Activated naive CD4-positive, alpha-beta T cell (primary cell): ENCODE measurements at places on chromosomes 6 and 20.

DNA sequence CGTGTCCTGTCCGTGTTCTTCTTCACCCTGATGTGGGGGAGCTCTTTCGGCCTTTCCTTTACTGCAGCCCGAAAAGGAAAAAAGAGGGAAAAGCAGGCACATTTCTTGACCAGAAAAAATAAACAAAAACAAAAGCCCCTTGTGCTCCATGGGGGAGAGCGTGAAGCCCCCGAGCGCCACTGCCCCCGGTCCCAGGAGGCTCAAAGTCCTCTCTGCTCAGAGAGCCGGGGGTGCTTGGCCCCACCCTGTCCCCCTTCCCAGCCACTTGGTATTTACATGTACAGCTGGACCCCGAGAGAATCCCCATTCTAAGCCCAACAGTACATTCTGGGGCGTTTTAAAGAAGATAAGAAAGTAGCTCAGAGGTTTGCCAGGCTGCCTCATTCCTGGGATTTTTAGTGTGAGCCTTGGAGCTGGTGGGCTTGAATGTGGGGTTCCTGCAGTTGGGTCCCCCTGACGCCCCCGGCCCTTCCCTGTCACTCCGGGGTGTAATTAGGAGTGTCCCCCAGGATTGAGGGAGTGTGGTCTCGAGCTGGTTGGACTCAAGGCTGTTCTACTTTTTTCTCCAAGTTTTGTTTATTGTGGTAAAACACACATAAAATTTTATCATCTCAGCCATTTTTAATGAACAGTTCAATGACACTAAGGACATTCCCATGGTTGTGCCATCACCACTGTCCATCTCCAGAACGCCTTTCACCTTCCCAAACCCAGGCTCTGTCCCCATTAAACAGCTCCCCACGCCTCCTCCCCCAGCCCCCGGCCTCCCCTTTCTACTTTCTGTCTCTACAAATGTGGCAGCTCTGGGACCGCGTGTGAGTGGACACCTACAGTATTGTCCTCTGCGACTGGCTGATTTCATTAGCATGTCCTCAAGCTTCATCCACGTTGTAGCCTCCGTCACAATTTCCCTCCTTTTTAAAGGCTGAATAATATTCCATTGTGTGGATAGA lies 55.7 kb upstream of the BHLHE23 start:
- no peak for DNase-seq

- no peak for DNase-seq
These were observed 102.7 kb downstream of the TRDN start for GRCh38 chr6:123533862-123534648.

- DNase-seq, result no peak
These were observed 9.7 kb downstream of the ANKRD60 start for GRCh38 chr20:58218665-58219341.

- DNase-seq, result no peak
These were observed 14.2 kb upstream of the FOXC1 start for GRCh38 chr6:1595271-1596087.

GRCh38 chr6:53795702-53796450 lies 1.1 kb downstream of the LRRC1 start:
- DNase-seq, result peak; percentile 2

GRCh38 chr6:106875782-106876321 lies 98.7 kb downstream of the CD24 start:
- DNase-seq, result no peak

GRCh38 chr20:38805502-38805957 lies at the start of gene PPP1R16B:
Gene PPP1R16B (plus strand): TSS chr20:38805697. CDS start chr20:38835926, 30,229 bp downstream.
- DNase-seq, result peak; percentile 19

DNA sequence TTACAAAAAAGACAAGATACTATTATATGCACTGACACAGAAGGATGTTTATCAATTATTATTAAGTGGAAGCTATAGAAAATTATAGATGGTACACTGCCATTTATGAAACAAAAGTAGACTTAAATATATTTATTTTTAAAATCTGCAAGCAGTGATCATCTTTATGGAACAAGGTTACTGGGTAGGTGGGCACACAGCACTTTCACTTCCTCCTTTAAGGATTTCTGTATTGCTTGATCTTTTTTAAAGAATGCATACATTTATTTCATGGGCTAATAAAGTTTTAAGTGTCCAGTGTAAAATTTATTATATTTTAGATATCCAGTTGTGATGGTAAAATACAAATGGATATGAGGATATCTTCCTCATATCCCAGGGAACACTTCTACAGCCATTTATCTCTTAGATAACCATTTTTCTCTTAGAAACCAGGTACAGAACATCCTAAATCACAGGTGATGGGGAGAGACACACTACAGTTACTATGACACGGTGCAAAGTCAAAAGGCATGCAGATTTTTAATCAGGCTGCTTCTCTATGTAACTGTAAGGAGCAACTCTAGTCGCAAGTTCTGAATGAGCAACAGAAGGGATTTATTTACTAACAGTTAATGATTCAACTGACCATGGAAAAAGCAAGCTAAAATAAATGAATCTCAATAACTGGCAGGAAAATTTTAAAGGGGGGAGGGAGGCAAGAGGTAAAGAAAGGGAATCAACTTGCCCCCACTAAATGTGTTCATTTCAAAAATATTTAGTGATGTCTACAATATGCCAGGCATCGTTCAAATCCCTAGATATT lies 2.2 kb downstream of the FBXL4 start:
- no peak for DNase-seq

- DNase-seq, result no peak
These were observed 298.9 kb upstream of the BMP2 start for GRCh38 chr20:6468423-6469116.

GRCh38 chr20:2010533-2010932 lies 16.7 kb upstream of the PDYN start:
- no peak for DNase-seq

DNA sequence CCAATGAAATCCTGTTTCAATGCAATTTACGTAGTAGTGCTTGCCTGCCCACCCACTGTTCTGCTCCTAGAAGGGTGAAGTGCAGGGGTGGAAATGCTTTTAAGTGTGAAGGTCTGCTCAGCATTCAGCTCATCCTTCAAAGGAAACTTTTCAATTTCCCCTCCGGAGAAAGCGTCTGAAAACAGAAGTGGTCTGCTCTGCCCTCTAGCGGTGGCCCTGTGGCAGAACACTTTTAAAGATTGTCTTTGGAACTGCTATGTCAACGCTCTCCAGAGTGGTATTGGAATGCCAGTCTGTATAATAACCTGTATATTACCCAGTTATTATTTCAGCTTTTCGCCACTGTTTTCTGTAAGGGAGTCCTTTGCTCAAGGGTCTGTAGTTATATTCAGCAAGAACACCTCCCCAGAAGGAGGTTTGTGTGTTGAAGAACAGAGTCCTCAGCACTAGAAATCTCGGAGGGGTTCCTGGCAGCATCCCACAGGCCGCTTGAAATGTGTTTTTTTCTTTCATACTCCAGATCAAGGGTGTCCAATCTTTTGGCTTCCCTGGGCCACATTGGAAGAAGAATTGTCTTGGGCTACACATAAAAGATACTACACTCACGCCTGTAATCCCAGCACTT lies 63.1 kb upstream of the KLHL31 start:
- no peak for DNase-seq

DNA sequence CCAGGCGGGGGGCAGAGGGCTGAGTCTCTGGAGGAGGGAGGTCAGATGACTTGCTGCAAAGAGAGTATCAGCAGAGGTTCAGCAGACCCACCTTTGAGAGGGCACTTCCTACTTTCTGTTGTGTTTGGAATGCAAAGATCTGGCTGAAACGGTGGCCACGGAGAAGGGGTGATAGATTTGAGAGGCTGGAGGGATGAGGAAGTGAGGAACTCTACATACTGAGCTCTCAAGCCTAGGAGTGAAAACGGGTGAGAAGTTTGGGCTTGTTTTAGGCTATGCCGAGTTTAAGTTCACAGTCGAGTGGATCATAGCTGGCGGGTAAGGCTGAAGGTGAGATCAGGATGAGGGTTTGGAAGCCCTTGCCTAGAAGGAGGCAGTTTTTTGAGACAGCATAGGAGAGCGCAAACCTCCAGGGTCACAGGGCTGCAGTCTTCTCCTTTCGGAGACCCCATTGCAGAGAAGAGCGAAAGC lies 477 bp upstream of the ITPA start:
- DNase-seq, result no peak

GRCh38 chr20:13909067-13909466 lies 81.3 kb downstream of the SEL1L2 start:
- DNase-seq, result no peak

GRCh38 chr6:2396042-2396657 lies 150.7 kb upstream of the GMDS start:
- no peak for DNase-seq

DNA sequence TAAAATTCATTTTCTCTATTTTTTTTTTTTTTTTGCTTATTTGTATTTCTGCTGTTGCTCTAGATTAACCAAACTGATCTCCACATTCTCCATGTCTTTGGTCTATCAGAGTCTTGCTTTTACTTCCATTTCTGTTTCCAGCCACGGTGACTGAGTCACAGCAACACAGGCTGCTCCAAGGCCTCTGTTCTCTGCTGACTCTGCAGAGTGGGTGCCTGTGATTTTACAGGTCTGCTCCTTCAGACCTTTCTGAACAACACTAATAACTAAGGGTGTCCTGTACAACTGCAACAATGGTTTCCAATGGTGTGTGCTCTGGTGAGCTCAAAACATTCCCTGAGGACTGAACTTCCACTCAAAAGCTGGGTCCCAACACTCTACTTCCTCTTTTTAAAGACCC lies 102.3 kb upstream of the BMP2 start:
- no peak for DNase-seq

DNA sequence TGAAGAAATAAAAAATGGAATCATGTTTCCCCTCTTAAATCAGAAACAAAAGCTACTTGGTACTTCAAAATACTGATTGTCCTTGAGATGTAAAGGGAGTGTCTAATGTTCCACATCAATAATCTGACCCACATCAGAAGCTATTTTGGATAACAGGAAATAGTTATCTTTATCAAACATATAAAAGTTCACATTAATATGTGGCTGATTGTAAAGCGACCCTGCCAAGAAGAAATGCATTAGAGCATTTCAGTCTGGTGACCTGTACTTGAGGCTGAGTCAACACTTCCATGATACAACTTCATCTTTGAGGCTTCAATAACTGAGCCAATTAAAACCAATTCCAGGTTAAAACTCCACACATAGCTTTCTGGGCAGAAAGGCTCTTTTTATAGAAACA lies 31.8 kb downstream of the SYNE1 start:
- no peak for DNase-seq

- DNase-seq, result no peak
These were observed 55.6 kb downstream of the FRK start for GRCh38 chr6:116004841-116005815.

DNA sequence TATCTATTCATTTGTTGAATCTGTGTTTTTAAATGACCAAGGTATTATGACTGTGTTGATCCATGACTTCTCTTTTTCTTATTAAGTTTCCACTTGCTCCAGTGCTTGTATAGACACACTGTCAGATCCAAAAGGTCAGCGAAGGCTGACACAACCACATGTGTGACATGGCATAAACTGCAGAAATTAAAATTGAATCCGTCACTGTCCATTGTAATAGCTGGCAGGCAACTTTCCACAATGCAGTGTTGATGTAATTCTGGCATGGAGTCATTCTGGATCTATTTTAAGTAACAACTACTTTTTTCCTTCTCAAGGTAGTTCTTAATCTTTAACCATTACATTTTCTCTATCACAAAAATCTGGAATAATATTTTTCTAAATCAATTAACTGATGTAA lies 145.3 kb downstream of the AIG1 start:
- DNase-seq, result no peak

DNA sequence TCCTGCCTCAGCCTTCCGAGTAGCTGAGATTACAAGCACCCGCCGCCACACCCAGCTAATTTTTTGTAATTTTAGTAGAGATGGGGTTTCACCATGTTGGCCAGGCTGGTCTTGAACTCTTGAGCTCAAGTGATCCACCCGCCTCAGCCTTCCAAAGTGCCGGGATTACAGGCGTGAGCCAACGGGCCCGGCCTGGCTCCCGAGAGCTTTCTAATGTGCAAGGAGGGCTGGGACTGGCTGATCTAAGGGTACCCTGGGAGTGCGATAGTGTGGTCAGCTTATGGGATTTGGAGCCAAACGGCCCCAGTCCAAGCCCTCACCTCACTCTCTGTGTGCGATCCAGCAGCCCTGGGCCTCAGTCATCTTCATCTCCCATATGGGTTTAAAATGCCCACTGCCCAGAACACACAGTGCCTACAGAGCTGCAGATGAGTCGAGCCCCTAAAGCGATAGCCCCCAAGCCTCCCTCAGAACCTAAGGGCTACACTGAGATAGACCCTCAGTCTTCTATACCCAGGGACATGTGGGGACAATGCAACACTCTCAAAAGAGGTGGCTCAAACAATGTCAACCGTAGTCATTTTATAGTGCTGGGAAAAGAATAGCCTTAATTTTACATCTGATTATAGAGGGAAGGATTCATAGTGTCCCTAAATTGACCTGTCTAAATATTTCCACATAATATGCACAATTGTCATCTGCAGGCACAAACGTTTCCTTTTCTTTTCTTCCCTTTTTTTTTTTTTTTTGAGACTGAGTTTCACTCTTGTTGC lies 50.1 kb downstream of the SSR1 start:
- no peak for DNase-seq

- DNase-seq, result no peak
These were observed 89.6 kb upstream of the RIN2 start for GRCh38 chr20:19668418-19668817.

DNA sequence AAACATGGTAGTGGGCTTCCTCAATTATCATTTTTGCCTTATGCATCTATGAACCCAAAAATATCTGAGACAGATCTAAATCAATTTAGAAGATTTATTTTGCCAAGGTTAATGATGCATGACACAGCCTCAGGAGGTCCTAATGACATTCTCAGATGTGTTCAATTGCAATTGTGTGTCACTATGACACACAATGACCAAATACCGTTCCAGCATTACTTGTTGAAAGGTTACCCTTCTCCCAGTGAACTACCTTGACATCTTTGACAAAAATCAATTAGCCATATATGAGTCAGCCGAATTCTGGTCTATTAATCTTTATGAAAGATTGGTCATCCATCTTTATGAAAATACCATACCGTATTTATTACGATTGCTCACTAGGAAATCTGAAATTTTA lies 592.5 kb upstream of the GJE1 start:
- no peak for DNase-seq

GRCh38 chr6:167580619-167580911 lies 246.1 kb upstream of the AFDN start:
- no peak for DNase-seq

DNA sequence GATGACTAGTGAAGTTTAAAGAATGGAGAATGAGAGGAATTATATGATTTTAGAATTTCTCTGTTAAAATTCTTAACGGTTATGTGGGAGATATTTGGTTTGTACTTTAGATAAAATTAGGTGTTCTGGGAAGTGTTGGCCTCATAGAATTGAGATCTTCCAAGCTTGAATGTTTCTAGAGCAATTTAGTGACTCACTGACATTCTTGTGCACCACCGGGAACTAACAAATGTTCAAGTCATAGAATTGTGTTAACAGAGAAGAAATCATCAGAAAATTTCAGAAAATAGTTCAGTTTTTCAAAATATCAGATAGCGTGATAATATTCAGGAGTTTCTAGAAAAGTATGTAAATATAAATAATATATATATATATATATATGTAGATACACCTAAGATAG lies 67.9 kb upstream of the BMP5 start:
- DNase-seq, result no peak
